ENCODE measurements at places on chromosomes 2 and 18. TPM values are rescaled to one million over a fixed set of nuclear protein-coding genes. Genes with fewer than 3 reads are reported as not detected.

C2orf15 gene
- 0.50 TPM for total RNA-seq

SKOR2 gene
- not detected for total RNA-seq

CPLX4 gene
- total RNA-seq, result not detected

PRKRA gene
- total RNA-seq, result 60.3 TPM

CIB4 gene
- not detected for total RNA-seq

STAMBP gene
- 85.3 TPM for total RNA-seq

ANKRD30B gene
- total RNA-seq, result not detected

KCNG2 gene
- not detected for total RNA-seq

SCN3A gene
- not detected for total RNA-seq

POMC gene
- total RNA-seq, result 3.8 TPM

KHK gene
- total RNA-seq, result 13.3 TPM

CFAP221 gene
- total RNA-seq, result not detected

SERPINB3 gene
- not detected for total RNA-seq

SCYGR1 gene
- total RNA-seq, result not detected

OTX1 gene
- total RNA-seq, result not detected

IL1F10 gene
- total RNA-seq, result not detected

GFPT1 gene
- total RNA-seq, result 39.8 TPM

GPBAR1 gene
- 0.14 TPM for total RNA-seq

EML6 gene
- total RNA-seq, result 0.50 TPM

MERTK gene
- total RNA-seq, result 1.2 TPM

ABCG5 gene
- total RNA-seq, result not detected

ABCB11 gene
- not detected for total RNA-seq

TP53I3 gene
- total RNA-seq, result 0.90 TPM

RAMP1 gene
- 0.77 TPM for total RNA-seq
